ENCODE measurements at places on chromosomes 5 and 9.

DNA sequence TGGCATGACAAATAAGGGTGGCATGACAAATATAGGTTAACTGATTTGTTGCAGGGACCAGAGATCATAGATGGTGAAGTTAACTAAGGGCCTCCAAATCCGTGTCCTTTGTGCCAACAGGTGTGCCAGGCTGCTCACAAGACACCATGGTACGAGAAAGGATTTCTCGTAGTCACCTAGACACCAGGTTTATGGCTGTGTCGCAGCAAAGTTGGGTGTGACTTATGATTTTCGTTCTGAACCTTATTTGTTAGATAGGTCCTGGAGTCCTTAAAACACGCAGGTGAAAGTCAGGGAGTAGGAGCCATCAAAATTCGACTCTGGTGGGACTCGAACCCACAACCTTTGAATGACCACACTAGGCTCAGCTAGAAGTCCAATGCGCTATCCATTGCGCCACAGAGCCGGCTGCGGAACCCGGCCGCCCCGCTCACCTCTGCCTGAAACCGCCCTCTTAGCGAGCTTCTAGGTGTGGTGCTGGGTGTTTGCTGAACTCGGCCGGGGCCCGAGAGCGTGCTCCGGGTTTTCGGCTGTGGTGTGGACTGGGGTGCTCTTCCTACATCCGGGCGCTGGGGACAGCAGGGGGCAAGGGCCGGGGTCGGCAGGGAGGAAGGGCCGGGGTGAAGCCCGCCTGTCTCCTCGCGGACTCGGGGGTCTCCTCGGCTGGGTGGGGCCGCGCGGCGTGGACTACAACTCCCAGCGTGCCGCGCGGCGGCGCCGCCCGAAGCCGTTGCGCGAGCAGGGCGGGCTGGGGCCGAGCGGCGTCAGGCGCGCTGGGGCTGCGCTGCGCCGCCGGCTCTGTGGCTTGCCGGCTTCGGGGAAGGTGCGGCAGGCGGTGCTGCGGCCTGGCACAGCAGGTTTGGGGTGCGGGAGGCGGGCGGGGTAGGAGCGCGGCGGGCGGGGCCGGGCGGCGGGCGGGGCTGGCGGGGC, at the start of gene SLC27A4:
Gene SLC27A4 (plus strand): TSS at position 767 of the 930 bp plus-strand sequence. CDS start 2,606 bp downstream, outside the sequence.
- DNase-seq, result peak; percentile 19

DNA sequence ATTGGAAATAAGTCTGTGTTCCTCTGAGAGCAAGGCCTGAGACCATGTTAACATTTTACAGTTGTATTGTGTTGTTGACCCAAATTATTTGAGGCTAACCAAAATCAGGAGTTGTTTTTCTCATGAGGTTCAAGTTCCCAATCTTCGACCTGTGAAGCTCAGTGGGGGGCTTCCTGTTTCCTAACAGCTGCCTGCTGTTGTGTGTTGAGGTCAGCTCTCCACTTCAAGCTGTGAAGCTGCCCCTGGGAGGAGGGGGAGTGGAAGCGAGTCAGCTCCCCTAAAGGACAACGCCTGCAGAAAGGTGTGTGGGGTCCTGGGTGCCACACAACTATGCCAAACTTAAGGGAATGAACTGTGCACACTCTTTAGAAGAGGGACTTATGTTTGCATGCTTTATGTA, 295.5 kb downstream of the IRX1 start:
- DNase-seq, result no peak

- no peak for DNase-seq
These were observed 8.8 kb upstream of the BOD1 start for GRCh38 chr5:173625261-173625660.

DNA sequence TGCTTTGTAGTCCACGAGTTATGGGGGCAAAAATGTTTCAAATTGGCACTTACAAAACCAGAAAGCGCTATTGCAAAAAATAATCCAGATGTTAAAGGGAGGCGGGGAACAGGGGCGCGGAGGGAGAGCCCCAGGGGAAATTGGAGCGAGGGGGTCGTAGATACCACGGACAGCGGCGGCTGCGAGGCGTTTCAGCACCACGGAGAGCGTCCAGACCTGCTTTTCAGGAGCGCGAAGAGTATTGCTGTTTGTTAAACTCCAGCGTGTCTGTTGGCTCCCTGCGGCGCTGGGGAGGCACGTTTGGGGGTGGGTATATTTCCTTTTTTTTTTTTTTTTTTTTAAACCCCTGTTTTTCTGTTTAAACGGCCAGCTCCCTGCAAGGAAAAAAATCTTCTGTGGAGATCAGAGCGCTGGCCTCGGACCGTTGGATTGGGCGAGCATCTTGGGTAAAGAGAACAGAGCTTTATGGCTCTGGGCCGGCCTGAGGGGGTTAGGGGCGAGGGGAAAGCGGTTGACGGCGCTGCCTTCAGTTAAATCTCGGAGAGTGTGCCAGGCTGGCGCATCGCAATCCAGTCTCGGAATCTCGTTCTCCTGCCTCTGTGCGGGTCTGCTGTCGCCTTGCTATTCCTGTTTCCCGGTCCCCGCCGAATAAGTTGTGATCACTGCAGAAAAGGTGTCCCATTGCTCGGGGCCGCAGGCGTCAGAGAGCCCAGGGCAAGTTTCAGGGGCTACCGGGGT, at the start of gene GLRA1:
Gene GLRA1 (minus strand): TSS at position 288 of the 738 bp plus-strand sequence. CDS start 302 bp downstream, outside the sequence.
- no peak for DNase-seq

DNA sequence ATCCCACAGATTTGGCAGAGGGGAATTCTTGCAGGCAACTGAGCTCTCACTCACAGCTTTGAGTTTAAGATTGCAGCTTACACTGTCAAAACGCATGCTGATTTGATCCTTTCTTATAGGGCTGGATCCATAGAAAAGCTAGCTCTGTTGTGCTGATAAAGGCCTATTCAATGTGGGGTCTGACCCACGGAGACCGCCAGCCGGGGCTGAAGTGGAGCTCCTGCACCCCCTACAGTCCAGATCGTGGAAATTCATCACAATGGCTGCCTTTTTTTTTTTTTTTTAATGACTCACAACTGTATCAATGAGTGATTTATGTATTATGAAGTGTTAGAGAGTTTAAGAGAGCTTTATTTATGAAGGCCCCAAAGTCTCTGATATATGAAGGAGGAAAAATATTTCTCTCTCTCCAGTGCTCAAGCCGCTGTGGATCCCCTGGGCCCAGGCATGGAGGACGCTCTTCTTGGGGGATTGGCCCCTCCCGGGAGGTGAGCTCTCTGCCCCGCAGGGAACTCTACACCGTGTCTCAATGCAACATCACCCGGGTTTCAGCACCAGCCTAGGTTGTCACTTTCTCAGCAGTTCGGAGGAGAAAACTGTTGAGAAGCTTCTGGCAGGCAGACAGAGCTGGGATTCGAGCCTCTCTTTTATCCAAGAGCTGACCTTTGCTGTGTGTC, 700.2 kb downstream of the IRX1 start:
- DNase-seq, result no peak

DNA sequence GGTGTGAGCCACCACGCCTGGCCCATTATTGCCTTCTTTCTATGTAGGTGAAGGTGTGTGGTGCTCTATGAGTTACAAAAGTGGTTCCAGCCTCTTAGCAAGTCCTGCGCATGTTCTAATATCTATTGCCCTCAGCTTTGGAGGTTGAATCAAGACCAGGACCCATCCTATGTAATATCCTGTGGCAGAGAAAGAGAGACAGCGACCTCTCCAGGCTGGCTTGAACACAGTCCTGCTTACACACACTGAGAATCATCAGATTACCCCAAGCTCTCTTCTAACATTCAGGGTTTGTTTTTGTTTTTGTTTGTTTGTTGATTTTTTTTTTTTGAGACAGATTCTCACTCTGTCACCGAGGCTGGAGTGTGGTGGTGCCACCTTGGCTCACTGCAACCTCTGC, 94.7 kb upstream of the OSMR start:
- DNase-seq, result no peak

DNA sequence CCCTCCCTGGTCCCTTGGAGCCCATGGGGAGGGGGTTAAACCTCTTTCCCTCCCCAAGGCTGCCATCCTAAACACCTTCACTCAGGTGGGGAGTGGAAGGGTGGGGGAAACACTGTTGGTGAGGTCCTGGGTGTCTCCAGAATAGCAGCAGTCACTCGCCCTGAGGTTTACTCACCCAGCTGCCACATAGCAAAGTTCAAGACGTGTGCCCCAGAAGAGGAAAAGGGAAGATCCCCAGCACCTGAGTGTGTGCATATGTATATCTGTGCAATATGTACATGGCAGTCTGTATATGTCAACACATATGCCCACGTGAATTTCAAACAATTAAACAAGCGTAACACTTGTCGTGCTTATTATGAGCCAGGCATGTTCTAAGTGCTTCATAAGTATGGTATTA, 31.3 kb upstream of the SMU1 start:
- no peak for DNase-seq

- DNase-seq, result no peak
These were observed 564.0 kb downstream of the IRX1 start for GRCh38 chr5:4159681-4160080.

- DNase-seq, result no peak
These were observed 324.4 kb downstream of the PDE4D start for GRCh38 chr5:59569158-59569557.

- no peak for DNase-seq
These were observed 56.4 kb upstream of the GOLPH3 start for GRCh38 chr5:32230356-32231099.

GRCh38 chr9:72119853-72120252, 29.4 kb upstream of the GDA start:
- DNase-seq, result no peak
